ENCODE measurements at places on chromosomes 5 and 9.

GRCh38 chr9:104858271-104858670, 69.7 kb downstream of the ABCA1 start:
- no peak for DNase-seq

DNA sequence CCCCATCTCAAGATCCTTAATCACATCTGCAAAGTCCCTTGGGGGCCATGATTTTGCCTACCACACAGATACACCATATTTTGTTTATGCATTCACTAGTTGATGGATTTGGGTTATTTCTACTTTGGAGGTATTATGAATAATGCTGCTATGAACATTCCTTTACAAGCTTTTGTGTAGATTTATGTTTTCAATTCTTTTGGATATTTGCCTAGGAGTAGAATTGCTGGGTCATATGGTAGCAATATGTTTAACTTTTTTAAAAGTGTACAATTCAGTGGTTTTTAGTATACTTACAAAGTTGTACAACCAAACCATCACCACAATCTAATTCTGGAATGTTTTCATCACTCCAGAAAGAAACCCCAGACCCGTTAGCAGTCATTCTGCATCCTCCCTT, 7.8 kb upstream of the ANP32B start:
- no peak for DNase-seq

- DNase-seq = no peak
Measured at GRCh38 chr9:133429641-133430161, 7.5 kb downstream of the ADAMTS13 start.

DNA sequence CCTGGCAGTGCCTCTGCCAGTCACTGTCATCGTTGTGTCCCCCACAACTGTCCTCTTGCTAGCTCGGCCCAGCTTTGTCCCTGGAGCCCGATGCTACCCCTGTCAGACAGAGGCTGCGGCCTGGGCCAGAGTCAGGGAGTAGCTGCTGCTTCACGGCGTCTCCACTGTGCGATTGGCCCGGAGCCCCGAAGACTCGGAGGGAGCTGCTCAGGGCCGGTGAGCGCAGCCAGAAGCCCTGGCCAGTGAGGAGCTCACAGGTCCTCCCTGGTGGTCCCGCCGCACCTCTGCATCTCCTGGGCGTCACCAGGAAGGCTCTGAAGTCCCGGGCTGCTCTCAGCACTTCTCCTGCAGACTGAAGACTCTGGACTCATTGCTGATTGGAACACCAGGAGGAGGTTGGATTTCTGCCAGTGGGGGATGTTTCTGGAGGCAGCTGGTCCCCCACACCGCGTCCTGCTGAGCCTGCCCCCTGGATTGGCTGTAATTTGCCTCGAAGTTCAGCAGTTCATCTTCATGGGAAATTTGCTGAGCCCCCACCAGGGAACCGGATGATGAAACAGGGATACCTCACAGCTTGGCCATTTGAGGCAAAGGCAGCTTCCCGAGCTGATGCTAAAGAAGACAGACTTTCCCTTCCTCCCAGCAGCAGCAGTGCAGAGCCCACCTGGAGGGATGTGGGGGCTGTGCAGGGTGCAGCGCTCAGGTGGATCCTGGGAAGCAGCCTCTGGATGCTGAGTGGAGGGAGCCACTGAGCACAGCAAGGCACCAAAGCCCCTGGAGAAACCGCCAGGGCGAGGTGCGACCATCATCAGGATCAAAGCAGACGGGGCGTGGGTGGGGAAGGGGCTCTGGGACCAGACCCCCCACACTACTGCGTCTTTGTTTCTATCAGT, 45.6 kb downstream of the USP20 start:
- DNase-seq = no peak

- DNase-seq = no peak
Measured at GRCh38 chr9:129436751-129437625, 183.9 kb downstream of the C9orf50 start.

- DNase-seq = no peak
Measured at GRCh38 chr9:116141864-116142561, 11.6 kb upstream of the PAPPA start.

DNA sequence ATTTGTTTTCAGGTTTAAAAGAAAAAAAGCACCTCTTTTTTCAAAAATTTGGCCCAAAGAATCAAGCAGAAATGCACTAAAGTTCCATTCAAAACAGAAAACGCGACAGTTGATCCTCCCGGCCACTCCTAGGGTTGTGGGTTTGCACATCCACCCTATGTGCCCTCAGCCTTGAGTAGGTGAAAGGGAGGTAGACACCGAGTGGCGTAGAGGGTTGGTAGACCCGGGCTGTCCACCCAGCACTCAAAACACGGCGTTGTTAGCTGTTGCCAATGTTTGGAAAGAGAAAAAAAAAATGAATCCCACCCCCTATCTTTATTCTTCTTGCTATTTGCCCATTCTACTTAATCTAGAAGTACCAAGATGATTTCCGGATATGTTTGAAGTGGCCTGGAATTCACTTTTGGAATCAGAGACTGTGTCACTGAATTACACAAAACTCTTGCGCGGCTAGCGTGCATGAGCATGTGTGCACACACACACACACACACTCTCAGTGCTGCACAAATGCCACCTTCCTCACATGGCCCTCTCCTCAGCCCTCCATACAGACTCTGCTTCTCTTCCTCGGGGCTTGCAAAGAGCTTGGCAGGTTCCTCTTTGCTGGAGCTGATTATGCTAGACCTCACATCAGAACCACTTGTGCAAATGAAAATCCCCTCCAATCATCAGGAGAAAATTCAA, 110.2 kb upstream of the HAND1 start:
- DNase-seq = no peak

DNA sequence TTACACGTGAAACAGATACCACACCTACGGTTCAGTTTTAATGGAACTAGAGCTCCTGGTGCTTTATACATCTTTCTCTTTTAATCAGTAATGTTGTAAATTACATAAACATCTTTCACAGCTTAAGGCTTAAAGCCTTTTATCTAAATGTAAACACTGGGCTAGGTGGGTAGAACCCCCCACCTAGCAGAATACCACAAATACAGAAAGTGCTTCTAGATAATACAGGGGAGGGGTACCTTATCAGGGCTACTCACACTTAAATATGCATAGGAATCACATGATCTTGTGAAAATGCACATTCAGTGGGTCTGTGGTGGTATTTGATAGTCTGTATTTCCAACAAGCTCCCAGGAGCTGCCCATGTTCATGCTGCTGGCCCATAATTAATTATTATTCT, 256.4 kb upstream of the TARS1 start:
- DNase-seq = no peak

GRCh38 chr9:113289091-113289490, 13.6 kb downstream of the PRPF4 start:
- DNase-seq = no peak

DNA sequence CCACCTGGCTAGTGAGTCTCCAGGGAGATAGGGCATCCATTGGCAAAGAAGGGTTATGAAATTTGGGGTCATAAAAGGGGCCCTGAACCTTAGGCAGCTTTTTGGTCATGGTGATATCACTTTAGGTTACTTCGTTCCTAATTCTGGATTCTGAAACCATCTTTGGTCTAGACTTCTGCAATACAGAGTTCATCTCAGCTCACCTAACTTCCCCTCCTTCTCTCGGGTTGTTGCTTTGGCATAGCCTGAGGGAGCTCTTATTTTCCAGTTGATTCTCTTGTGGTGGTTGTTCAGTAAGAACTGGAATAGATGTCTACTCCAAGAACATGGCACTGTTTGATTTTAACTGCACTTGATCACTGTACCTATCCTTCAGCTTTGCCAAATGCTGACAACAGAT, 148.9 kb upstream of the RUSC2 start:
- no peak for DNase-seq

DNA sequence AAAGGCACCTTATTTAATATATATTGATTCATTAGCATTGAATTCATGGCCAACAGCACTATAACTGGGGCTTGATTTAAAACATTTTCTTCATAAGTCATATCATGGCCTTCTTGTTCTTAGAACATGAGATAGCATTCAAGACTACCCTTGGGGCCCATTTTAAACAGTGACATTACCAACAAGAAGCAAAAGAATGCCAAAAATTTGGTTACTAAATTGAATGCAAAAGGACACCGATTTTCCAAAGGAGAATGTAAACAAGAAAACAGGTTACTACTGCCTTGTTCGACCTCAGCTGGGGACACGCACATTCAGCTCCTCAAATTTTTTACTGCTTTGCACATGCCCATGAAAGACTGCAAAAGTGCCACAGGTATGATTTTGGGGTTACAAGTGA, 219.4 kb upstream of the TLE4 start:
- DNase-seq = no peak

DNA sequence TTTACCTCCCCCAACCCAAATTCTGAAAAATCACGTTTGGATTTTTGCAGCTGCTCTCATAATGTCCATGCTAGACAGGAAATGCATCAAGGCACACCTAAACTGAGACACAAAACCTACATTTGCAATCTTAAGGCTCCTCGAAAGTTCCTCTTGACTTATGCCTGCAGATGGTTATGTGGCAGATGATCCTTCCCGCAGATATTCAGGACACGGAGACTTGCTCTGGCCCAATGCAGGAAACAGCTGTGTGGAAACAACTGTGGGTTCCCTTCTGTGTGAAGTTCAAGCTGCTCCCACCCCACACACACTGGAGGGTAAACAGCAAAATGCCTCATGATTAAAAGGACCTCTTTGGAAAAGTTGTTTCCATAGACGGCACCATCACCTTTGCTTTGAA, 253.8 kb downstream of the EBF1 start:
- DNase-seq = no peak

- DNase-seq = no peak
Measured at GRCh38 chr5:136963504-136963903, 535.6 kb downstream of the SPOCK1 start.

GRCh38 chr5:87147441-87147840, 120.2 kb upstream of the RASA1 start:
- DNase-seq = no peak

DNA sequence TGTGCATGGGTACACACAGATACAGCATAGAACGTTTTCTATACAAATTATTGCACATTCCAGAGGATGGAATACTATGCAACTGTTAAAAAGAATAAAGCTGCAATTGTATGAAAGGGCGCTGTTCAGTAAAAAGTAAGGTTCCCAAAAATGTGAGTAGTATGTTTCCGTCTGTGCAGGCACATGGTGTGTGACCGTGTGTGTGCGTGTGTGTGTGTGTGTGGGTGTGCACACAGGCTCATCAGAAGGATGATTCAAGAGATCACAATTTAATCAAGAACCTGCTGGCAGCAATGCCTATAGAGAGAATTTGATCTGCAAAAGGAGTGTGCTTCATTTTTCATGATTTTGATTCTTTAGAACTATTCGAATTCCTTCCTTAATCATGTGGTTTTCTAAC, 76.3 kb downstream of the SEMA4D start:
- no peak for DNase-seq

GRCh38 chr5:132020568-132021339, 9.3 kb upstream of the ACSL6 start:
- no peak for DNase-seq

DNA sequence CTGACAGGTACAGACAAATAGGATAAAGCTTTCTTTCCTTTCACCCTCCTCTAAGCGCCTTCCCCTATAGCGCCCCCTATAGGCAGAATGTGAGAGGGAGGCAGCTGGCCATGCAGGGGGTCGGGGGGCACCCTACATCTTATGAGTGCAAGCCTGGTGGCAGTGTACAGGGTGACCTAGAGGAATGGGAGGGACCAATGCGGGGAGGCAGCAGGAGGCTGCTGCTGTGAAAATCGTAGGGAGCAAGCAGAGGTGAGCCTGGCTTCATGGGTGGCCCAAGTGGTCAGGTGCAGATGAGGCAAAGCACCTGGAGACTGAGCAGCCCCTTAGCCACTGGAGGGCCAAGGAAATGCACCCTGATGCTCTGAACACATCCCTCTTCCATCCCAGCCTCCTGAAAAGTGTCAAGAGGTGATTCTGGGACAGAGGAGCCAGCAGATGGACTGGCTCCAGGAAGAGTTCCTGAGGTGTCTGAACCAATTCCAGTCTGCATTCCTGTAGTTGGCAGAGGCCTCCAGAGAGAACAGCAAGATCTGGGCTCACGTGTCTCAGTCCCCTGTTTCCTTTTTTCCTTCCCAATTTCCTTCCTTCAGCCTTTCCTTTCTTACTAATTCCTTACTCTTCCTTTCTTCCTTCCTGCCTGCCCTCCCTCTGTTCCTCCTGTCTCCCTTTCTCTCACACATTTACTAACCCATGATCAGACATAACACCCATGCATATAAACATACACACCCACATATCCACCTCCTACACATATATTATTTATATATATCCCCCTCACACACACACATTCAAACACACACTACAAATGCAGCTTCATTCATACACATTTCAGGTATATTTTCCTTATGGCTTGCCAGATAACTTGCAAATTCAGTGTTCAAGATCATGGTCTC, 32.8 kb upstream of the GALNT10 start:
- no peak for DNase-seq

DNA sequence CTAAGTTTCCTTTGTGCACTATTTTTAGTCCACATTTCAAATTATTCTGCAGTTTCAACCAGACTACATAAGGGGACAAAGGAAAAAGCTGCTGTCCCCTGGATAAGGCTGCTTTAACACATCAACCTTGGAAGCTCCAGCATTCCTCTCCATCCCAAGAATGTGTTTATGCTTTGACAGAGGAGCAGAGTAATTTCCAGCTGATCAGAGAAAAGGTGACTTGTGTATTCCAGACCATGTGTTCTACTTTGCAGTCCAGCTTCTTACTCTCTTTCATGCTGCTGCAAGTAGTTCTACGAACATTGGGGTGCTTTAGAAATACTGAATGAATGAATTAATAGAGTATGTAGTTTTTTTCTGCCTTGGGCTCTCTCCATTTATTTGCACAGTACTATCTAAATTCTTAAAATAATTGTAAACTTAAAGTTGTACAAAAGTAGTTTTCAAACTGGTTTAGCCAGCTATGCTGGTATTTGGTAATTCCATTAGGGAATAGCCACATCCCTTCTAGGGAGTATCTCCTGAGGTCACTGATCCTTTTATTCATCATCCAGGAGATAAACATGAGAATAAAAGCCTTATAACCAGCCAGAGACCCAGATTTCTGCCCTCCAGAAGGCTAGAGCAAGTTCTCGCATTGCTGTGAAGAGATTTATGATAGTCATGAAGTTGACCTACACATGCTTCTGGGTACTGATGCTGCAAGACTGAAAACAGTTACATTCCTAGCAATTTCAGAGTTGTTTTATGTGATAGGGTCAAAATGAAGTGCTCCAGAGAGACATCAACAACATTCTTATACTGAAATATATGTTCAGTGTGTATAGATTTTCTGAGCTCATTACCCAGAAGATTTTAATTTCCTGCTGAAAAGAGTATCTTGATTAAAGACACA, 215.2 kb downstream of the COMMD10 start:
- DNase-seq = no peak

DNA sequence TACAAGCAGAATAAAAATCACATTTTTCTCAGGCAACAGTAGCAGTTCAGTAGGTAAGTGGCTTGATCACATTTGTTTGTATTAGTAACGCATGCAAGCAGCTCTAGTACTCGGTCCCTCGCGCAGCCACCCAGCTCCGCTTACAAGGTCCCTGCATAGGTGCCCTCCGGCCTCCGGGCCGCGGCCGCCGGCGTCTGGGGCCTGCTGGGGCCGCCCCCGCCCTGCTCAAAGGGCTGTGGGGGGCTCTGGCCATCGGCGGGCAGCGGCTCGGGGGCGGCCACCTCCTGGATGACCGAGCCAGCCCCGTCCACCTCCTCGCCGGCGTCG, 50.2 kb upstream of the UBAC1 start:
- no peak for DNase-seq
